Stimulated activated CD4-positive, alpha-beta T cell treated with anti-CD3 and anti-CD28 coated beads, Interleukin-1b, Interleukin-23, amount 100 ng/mL, for 1 hour (primary cell): ENCODE measurements at places on chromosomes 4 and X.

GRCh38 chr4:140969296-140969695 lies 164.0 kb downstream of the RNF150 start:
- DNase-seq = no peak

- DNase-seq = no peak
Measured at GRCh38 chr4:183443655-183444213, 702 bp upstream of the CDKN2AIP start.

GRCh38 chr4:158347556-158347955 lies 137.3 kb downstream of the TMEM144 start:
- no peak for DNase-seq

- DNase-seq = no peak
Measured at GRCh38 chr4:119039779-119040178, 95.9 kb upstream of the MYOZ2 start.

GRCh38 chr4:24511371-24512063 lies 72.8 kb downstream of the DHX15 start:
- no peak for DNase-seq
